ENCODE measurements at places on chromosomes 12 and 14.
A peak's percentile ranks its signal among the peaks of the same experiment; 100 is the strongest.

DNA sequence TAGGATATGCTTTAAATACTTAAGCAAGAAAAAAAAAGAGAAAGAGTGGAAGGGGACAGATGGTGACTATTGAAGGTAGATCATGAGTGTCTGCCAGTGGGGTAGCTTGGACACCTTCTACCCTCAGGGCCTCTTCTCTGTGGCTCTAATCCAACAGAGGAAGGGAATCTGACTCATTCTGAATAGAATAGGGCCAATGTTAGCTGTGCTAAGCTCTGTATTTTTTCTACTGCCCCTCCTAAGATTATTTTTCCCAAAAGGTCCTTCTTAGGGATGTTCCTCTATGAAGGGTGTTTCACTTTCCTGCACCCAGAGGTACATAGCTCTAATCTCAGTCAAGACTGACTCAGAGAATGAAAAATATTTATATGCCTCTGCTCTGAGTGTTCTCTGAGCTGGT is 25.6 kb downstream of the UNC79 start:
- no peak for DNase-seq

DNA sequence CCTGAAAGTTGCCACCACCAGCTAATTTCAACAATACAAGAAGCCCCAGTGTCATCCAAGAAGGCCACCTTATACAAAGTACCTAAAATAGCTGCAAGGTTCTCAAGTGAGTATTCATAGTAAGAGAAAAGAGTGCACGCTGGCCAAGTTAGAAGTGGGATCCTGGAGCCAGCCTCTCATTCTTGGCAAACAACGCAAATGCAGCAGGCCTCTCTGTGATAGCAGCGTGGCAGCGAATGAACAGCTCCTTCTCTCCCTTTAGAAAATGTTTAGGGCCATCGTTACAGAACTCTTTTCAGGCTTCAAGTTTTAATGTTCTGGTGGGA is 78.0 kb upstream of the IFNG-AS1 start:
- no peak for DNase-seq

DNA sequence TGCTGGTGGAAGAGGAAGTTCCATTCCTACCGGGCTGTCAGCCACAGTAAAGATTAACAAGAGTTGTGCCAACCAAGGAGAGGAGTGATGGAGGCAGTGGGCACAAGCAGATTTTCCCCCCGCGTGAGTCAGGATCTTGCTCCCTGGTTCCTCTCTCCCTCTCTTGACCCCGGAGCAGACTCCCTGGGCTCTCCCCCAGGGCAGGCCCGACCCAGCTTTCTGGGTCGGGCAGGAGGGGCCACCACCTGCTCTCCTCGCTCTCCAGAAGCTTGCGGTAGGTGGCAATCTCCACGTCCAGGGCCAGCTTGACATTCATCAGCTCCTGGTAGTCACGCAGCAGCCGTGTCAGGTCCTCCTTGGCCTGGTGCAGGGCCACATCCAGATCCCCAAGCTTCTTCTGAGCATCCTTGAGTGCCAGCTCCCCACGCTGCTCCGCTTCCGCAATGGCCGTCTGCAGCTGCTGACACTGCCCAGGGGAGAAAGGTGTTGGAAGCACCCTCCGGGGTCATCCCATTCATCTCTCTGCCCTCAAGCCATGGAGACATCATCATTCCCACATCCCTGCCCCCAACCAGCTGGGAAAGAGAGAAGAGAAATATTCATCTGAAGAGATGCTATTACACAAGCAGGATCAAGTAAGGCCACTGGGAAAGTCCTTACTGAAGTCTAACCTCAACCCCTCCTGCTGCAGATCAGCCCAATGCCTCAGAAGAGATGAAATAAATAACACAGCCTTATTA is 9.0 kb upstream of the KRT4 start:
- no peak for DNase-seq

DNA sequence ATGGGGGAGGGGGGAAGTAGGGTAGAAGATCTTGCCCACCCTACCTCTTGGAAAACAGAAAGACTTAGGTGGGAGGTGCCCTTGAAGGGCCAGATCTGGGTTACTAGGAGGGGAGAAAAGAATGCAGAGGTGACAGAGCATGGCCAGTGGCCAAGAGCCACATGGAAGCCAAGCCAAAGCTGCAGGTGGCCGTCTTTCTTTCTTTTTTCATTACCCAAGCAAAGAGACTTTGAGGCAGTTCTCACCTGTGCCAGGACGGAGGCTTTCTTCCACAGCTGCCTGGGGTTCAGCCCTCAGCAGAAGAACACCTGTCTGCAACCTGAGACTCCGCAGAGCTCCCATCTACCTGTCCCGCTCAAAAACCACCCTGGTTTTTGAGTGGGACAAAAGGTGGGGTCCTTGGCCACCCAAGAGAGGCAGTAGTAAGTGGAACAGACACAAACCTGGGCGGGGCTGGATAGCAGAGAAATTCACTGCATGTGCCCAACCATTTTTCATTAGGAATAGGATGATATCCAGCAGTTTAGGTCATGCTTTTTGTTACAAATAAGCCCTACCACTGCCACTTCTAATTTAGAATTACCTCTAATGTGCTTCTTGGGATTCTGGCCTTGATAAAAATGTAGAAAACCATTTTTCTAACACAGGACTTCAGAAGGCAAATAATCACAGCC is 116.5 kb downstream of the DYRK2 start:
- DNase-seq, result no peak

GRCh38 chr12:6605421-6606330 is 1.5 kb downstream of the CHD4 start:
- peak; percentile 36 for DNase-seq

DNA sequence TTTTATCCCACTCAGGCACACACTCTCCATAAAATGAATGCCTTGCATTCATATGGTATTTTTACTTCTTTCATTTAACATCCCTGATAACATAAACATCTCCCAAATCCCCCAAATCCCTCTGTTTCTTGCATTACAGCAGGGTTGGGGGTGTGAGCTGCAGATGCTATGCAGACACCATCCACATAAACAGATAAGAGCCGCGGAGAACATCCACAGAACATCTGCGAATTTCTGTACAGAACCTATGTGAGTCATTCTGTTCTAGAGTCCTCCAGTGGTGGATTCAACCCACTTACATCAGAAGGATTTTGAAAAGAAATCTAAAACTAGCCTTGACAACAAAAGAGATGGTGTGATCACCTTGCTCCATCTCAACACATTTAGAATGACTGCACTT is 20.3 kb downstream of the FBLN5 start:
- no peak for DNase-seq

DNA sequence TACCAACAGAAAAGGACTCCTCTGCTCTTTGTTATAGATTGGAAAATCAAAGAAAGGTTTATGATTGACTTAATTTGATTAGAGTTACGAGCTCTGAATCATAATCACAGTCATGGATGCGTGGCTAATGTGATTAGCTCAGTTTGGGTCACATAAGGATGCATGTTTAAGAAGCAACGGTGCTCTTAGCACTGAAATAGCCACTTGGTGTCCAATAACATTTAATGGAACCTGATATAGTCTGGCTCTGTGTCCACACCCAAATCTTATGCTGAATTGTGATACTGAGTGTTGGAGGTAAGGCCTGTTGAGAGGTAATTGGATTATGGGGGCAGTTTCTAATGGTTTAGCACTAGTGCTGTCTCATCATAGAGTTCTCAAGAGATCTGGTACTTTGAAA is 501.6 kb downstream of the SLC6A15 start:
- no peak for DNase-seq

GRCh38 chr12:129961856-129962255 is 58.0 kb upstream of the TMEM132D start:
- no peak for DNase-seq

- no peak for DNase-seq
Observed at GRCh38 chr12:21912318-21912717, 28.9 kb downstream of the ABCC9 start.

- no peak for DNase-seq
Observed at GRCh38 chr14:23104070-23104590, 659 bp downstream of the CIROP start.

DNA sequence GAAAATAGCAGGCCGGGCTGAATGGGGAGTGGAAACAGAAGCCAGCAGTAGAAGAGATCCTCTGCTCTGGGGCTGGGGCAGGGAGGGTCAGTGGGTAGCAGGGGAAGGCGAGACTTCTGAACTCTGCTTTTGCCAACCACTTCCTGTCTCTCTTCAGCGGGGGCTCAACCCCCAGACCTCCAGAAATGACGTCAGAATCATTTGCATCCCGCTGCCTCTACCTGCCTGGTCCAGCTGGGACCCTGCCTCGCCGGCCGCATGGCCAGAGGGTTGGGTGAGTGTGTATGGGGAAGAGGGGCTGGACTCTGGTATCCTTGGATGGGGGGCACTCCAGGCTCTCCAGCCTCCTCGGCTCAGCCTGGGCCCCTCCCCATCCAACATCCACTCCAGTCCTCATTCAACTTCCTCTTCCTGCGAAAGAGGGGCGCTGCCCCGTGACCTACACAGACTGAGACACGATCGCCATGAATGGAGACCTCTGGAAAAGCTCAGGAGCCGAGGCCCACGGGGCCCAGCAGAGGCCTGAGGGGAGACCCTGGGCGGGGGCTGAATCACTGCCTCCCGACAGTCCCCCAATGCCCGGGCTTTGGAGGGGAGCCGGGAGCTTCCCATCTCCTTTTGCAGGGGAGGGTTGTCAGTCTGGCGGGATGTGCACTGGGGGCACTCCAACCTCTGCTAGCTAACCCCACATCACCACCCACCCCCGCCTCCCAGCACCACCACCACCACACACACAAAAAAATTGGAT is 458 bp upstream of the HOXC4 start:
- DNase-seq, result no peak

DNA sequence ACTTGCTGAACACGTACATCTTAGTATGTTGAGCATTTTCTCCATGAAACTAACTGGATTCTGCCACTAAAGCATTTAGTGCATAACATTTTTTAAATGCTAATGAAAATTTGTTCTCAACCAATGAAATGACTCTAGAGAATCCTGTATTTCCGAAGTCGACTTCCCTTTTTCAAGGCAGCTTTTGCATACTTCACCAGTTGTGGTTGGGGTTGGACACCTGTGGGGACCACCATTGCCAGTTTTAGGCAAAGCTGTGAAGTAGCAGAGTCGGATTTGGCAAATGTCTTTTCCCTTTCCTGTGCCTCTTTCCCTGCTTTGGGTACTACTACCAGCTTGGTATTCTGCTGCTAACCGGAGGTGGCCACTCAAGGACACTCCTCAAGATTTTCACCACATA is 349.2 kb downstream of the BCAT1 start:
- no peak for DNase-seq

DNA sequence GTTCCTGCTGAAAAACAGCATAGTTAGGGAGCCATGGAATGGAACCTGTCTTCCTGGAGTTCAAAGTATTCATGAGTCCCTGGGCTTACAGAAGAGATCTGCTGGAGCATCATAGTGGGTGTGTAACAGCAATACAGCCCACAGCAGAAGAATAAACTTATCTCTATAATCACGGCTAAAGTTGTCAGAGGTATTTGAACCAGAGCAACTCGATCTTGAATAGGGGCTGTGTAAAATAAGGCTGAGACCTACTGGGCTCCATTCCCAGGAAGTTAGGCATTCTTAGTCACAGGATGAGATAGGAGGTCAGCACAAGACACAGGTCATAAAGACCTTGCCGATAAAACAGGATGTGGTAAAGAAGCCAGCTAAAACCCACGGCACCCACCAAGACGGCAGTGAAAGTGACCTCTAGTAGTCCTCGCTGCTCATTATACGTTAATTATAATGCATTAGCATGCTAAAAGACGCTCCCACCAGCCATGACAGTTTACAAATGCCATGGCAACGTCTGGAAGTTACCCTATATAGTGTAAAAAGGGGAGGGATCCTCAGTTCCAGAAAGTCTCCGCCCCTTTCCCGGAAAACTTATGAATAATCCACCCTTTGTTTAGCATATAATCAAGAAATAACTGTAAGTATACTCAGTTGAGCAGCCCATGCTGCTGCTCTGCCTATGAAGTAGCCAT is 223.4 kb downstream of the PCNX1 start:
- no peak for DNase-seq

- no peak for DNase-seq
Observed at GRCh38 chr14:71967704-71968103, 35.5 kb downstream of the RGS6 start.

GRCh38 chr14:32329146-32329545 is at the start of gene AKAP6:
TSS of gene AKAP6 (plus strand) at chr14:32329298. CDS start at chr14:32433494, 104,196 bp downstream.
- DNase-seq, result no peak

DNA sequence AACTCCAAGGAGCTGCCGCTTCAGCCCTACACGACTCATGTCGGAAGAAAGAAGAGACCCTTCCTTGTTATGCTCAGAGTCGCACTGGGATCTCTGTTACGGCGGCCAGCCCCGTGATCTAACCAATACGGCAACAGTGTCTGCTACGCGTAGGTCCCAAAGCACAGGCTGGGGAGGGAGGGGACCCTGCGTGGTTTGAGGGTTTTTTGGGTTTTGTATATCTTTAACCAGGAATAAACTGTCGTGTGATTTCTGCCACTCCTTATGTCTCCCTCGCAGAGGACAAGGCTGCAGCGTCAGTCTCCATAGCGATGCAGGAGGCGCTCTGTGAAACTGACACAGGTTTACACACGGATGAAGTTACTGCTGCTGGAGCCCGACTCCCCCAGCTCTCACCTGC is 60.0 kb upstream of the DIO3 start:
- no peak for DNase-seq

GRCh38 chr14:103111232-103111868 is 11.9 kb upstream of the TNFAIP2 start:
- DNase-seq, result no peak

GRCh38 chr12:68837215-68837614 is 29.2 kb downstream of the MDM2 start:
- DNase-seq, result no peak

DNA sequence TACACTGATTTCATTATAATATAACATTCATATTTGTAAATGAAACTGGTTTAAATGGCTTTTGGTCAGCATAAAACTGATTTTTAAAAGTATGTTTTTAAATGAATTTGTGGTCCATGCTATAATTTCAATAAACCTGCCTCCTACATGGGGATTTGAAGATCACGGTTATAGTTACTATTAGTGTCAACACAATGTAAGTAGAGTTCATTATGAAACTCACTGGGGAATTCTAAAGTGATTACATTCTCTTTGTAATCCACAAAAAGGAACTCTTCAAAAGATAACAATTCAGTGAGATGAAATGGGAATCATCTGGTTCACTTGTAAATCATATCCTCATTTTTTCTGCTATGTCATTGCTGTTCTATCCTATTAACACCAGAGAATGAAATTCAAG is 204.5 kb upstream of the G2E3 start:
- DNase-seq, result no peak

DNA sequence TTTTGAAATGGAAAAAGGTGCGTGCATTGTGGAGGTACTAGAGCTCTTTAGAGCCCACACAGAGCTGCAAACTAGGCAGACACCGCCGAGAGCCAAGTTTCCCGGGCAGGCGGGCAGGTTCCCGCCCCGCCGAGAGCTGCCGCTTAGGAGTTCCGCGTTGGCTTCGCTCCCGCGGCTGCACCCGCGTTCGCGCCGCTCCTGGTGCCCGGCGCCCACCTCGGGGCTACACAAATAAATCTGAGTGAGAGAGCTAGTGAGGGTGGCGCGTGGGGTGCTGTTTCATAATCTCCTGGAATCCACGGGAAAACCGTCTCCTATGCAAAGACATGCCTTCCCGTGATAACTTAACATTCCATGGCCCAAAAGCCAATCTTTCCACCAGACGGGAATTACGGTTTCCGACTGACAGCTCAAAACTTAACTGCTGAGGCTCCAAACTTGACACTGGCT is 645 bp downstream of the KITLG start:
- no peak for DNase-seq

- DNase-seq, result no peak
Observed at GRCh38 chr12:77995436-77996167, 164.9 kb downstream of the NAV3 start.

- no peak for DNase-seq
Observed at GRCh38 chr12:110320550-110320949, 39.5 kb downstream of the ATP2A2 start.

- no peak for DNase-seq
Observed at GRCh38 chr14:74080820-74081460, 3.3 kb downstream of the ALDH6A1 start.
